ENCODE measurements at places on chromosomes 7 and 10.

DNA sequence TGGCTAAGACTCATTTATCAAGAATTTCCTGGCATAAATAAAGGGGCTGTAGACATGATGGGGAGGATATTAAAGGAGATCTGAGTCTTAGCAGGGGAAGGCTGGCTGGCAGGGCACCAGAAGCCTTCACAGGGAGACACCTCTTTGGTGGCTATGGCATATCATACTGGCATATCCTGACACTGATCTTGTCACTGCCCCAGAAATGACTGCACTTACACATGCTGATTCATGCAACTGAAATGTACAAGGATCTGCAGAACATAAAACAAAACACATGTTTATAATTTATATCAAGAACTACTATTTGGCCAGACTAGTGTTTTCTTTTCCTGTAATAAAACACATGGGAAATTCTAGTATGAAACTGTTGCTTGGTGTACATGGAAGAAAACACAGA is 5.5 kb upstream of the LIPN start:
- no peak for DNase-seq

- no peak for DNase-seq
Observed at GRCh38 chr7:36788825-36789470, 64.7 kb upstream of the AOAH start.

- no peak for DNase-seq
Observed at GRCh38 chr10:102668326-102669107, 24.2 kb downstream of the TRIM8 start.

DNA sequence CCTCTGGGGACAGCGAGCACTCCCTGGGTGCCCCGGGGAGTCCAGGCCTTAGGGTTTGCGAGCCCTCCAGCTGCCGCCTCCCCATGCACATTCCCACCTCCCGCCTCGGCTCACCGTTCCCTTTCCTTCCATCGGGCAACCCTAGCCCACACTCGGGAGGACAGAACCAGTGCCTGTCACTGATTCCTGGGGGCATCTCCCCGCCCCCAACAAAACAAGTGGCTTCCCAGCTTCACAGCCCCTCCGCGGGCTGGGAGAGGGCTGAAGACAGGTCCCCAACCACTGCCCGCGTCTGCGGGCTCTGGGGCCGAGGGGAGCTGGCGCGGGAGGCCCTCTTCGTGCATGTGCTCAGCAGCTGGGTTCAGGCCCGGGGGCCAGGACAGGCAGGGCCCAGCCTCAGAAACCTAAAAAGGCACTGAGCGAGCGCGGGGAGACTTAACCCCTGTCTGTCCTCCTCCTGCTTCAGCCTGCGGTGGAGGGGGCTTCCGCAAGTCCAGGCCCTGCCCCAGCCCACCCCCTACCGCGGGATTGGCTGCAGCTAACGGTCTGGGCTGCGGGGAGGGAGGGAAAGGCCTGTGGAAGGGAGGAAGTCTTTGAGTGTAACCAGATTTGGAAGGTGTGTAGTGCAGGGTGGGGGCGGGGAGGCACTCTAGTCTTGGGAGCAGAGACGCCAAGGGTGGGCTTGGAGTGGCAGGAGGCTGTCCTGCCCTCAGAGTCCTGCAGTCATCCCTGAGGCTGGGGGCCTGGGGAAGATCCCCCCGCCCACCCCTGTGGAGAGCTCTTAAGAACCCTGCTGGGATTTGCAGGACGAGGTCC is 1.2 kb downstream of the FLNC start:
- peak; percentile 80 for DNase-seq

DNA sequence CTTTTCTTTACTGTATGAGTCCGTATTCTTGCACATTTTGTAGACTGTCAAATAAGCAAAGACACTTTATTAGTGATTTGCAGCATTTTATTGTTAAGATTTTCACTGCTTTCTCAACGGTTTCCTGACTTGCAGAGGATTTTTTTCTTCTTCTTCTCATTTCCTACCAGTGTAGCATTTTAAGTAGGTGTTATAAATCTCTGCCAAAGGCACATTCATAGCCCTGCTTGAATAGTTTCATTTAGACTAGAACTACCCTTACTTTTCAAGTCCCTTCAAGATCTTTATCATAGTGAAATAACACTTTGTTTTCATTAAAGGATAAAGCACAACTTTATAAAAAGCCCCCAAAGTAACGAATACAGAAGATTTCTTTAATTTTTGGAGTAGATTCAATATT is 271.4 kb downstream of the TSPAN12 start:
- DNase-seq: no peak

DNA sequence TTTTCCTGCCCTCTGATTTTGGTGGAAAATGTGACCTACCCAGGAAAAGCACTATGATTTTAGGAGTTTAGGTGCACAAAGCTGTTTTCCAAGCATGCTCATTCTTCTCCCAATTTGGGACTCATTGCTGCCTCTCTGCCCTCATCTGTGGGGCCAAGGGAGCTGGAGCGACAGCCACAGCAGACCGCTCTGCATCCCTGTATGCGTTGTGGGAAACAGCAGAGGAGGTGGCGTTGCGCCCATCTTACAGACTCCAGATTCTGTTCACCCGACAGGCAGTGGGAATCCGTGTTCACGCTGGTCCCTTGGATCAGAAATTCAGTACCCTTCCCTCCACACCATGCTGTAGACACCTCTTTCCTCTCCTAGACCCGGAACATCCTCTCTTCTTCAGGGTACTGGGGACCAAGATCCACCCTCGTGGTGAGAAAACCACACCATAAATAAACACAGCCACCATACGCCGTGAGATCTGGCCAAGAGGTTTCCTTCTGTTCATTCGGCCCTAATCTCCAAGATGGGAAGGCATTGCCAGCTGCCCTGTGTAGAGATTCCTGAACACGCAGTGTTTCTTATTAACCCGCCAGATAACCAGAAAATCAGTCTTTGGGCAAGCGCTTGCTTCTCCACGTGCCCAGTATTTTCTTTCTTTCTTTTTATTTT is 87.9 kb downstream of the CUX1 start:
- no peak for DNase-seq

DNA sequence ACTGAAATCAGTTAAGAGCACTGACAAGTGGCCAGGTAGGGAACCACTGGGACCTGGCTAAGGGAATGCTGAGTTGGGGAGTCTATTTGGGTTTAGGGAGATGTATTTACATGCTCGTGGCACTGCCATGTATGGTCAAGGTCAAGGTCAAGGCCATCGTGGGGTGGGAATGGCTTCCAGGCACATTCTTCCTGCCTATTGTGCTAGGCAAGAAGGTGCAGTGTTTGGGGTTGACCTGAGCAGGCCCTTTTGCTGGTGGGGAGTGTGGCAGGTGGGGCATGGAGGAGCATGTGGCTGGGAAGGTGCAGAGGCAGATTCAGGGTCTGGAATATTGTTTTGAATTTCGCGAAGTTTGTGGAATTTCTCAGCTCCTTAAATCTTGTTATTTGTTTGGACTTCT is 17.8 kb downstream of the FAM241B start:
- no peak for DNase-seq

GRCh38 chr7:25495342-25496250 is 267.3 kb upstream of the NPVF start:
- no peak for DNase-seq

Measured in hindlimb muscle (tissue), 1 donor.